Upper lobe of right lung (tissue), 1 donor: ENCODE measurements at places on chromosomes 5 and 9. TPM values are rescaled to one million over a fixed set of nuclear protein-coding genes. Genes with fewer than 3 reads are reported as not detected.

DNA sequence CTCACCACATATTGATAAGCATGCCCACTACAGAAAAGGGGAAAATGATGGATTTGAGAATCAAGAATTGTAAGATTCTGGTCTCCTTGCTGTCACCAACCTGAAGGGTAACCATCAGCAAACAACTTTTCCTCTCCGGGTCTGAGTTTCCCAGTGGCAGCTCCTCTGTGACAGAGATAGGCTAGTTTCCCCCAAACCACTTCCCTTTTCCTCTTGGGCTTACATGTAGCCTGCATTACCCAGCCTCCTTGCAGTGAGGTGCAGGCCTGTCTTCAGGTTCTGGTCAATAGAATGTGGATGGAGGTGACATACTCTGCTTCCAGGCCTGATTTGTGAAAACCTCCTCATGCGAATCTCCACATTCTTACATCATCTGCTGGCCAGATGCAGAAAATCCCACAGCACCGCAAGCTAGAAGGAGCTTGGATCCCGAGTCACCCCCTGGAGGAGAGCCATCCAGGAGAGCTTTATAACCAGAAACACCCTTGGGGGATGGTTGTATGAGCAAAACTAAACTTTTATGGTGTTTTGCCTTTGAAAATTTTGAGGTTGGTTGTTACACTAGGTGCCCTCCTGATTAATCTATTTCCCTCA is 206.1 kb downstream of the RGS3 start:
- no peak for DNase-seq

DNA sequence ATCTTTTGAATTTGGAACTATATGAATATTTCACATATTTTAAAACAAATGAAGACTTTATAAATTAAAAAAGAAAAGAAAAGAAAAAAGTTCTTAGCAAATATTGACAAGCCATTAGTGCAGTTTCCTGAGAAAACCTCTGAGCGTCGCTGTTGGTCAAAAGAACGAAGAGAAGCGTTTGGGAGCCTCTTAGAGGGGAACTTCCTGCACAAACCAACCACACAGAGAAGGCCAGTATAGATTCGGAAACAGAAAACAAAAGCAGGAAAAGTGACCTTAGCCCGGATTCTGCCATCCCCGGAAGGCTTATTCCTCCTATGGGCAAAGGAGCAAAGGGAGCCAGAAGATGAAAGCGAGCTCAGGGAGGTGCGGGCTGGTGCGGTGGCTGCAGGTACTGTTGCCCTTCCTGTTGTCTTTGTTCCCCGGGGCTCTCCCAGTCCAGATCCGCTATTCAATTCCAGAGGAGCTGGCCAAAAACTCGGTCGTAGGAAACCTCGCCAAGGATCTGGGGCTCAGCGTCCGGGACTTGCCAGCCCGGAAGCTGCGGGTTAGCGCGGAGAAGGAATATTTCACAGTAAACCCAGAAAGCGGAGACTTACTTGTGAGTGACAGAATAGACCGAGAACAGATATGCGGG is at the start of gene PCDHGB2:
Gene PCDHGB2 (plus strand): TSS at position 205 of the 637 bp plus-strand sequence. CDS start 142 bp downstream, at position 347.
- no peak for DNase-seq

- no peak for DNase-seq
These were observed 2.2 kb downstream of the NR6A1 start for GRCh38 chr9:124768750-124769548.

GRCh38 chr5:65451436-65451835 is 30.3 kb downstream of the ADAMTS6 start:
- DNase-seq, result no peak

- no peak for DNase-seq
These were observed 81.8 kb downstream of the NLN start for GRCh38 chr5:65803699-65804391.

DNA sequence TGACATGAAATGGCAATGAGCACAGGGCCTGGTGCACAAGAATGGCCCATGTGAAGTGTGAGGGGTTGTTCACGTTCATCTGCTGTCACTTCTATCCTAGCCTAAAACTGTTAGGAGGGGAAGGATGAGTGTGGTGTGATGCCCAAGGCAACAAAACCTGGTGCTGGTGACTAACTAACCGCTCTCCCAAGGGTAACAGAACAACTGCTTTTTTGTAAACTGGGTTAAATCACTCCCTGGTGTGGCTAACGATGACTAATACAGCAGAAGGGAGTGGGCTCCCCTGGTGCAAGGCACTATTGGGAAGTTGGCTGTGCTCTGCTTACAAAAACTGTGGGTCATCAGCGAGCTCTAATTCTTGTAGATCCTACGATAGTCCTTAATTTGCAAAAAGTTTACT is 103.2 kb upstream of the VCAN start:
- DNase-seq, result no peak

DNA sequence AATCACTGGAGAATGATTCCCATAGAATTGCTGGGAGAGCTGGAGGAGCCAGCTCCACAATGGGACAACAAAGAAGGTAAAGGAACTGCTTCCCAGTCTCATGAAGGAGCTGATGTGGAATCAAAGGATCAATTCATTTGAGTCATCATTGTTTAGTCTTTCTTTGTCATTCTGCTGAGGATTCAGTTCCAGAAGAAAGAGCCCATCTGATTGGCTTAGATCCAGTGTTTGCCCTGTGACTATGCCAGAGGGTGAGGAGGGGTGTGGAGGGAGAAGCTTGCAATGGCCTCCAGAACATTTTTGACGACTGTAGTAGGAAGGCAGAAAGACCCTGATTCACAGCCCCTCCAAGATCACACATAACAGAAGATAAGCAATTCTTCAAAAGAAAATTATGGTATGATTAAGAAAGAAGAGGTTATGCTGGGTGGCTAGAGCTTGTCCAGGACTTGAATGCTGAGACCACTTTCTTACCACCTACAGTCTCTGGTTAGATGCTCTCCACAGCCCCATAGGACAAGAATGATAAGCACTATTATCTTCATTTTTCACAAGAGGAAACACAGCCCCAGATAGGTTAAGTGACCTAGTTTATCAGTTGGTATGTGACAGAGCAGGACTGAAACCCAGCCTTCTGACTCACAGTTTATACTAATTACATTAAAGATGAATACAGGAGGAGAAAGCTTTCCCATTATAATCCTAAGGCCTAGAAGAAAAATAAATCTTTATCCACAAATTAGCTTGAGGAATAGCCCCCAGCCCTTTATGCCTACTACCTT is 363.1 kb downstream of the PRELID2 start:
- no peak for DNase-seq

DNA sequence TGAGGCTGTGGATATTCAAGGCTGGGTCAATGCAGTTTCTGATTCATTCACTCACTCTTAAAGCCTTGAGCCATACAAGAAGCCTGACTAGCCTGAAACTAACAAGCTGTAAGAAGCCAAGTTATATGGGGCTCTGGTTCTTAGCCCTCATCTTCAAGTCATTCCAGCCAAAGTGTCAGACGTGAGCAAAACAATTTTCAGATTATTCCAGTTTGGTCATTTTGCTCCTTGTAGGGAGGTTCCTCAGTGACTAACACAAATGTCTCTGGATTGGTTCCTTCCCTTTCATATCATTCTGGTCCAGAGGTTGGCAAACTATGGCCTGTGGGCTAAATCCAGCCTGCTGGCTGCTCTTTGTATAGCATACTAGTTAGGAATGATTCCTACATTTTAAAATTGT is 12.5 kb upstream of the SHOC1 start:
- no peak for DNase-seq

DNA sequence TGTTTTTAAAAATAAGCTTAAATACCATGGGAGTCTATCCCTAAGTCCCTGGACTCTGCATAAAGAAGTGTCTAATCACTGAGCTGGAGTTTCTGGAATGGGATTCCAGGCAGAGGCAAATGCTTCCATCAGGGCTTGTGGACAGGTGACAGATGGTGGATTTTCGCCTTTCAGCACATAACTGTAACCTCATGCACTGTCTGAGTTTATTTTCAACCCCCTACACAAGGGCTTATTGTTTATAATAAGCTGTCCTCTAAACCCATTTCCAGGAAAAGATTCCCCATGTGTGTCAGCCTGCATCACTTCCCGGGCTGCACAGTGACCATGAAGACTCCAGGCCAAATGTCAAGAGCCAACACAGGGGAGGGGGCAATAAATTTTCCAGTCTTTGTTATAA is 264.0 kb downstream of the PIK3R1 start:
- no peak for DNase-seq

DNA sequence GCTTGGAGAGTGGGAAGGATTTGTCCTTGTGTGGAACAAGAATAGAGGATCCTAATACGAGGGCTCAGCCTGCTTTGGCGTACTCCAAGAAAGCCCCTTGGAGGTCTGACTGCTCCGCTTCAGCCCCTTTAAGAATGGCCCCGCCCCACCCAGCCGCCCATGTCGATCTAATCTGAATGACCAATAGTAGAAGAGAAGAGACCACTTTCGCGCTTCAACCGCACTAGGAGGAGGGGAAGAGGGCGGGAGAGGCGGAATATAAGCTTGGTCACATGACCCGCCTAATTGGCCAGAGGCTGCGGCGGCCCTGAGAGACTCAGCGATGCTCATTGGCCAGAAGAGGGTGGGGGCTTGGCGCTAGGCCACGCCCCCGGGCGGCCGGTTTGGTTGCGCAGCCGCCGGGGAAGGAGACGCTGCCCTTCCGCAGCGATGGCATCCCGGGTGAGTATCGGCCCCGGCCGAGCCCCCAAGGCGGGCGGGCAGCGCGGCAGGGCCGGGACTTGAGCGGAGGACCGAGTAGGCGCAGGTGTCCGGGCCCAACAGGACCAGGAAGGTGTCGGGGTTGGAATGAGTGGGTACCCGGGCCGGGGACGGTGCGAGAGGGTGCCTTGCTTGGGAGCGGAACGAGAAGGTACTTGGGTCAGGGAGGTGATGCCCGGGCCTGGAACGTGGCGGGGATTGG is at the start of gene MIGA2:
Gene MIGA2 (plus strand): TSS at position 386 of the 682 bp plus-strand sequence. CDS start 3,969 bp downstream, outside the sequence.
- DNase-seq, result peak; percentile 97

- no peak for DNase-seq
These were observed 312.5 kb upstream of the PTGER4 start for GRCh38 chr5:40367255-40367654.

DNA sequence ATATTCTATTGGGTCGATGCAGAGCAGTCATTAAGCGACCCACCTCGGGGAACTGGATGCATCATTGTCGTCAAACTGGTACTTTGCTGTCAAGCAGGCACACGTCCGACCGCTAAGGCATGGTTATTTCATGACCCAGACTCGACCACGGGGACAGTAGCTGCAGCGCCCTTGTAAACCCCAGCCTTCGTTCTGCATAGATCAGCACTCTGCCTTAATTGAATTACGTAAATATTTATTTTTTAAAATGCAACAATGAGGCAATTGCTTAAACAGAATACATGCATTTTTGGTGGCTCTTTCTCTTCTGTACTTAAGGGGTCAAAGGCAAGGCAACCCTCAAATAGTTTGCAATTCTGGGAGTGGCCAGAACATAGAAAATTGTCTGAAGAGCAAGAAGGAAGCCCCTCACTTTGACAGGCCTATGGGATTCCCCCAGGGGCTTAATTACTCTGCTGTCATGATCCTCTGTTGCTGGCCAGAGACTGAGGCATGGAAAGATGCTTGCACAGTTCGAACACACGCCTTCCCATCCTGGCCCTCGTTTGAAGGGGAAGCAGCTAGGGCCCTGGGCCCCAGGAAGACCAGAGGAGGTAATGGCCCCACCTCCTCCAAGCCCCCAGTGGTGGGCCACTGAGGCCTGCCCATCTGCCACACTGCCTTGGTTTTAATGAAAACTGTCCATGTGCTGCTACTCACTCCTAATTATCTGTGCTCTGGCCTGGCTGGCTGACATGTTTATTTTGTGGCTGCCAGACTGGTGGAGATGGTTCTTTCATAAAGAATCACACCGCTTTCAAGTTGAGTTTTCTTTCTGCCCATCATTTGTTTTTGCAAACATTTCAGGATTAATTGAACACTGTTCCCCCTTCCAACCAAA is 169.7 kb upstream of the MAST4 start:
- DNase-seq, result no peak

GRCh38 chr9:34650816-34651215 is 1.2 kb upstream of the IL11RA start:
- DNase-seq, result no peak

GRCh38 chr5:134547066-134547465 is 21.6 kb downstream of the JADE2 start:
- DNase-seq, result no peak

GRCh38 chr5:75185763-75186162 is 50.9 kb downstream of the ANKRD31 start:
- DNase-seq, result no peak

GRCh38 chr9:98357921-98358535 is 102.6 kb upstream of the TBC1D2 start:
- DNase-seq, result no peak

- no peak for DNase-seq
These were observed 25.8 kb downstream of the TJP2 start for GRCh38 chr9:69199769-69200470.

DNA sequence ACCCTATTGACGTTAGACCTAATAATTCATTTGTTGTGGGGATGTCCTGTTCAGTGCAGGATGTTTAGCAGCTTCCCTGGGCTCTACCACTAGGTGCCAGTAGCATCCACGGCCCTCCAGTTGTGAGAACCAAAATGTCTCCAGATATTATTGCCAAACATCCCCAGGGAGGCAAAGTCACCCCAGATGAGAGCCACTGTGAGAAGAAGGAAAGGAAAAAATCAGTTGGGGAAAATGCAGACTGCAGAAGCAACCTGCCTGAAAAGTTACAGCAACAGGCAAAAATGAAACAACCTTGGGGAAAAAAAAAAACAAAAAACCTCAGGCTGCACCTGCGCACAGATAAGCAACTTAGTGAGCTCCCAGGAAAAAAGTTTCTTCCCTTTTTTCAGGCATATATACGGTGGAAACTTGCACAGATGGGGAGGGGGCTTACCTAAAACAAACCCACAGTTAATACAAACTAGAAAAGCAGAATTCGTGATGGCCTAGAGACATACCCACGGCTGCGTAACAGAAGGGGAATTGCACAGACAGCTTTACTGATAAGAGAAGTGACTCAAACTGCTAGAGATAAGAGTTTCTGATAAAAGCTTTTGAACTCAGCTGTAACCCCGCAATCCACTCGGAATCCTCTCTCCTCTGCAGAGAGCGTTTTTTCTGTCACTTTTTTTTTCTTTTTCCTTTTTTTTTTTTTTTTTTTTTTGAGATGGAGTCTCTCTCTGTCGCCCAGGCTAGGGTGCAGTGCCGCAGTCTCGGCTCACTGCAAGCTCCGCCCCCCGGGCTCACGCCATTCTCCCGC is 29.8 kb upstream of the FBP1 start:
- peak; percentile 79 for DNase-seq

- DNase-seq, result no peak
These were observed 35.1 kb downstream of the BASP1 start for GRCh38 chr5:17252543-17252942.

GRCh38 chr5:101390151-101390908 is 487.2 kb upstream of the ST8SIA4 start:
- DNase-seq, result no peak

GRCh38 chr5:32331217-32331934 is 18.6 kb upstream of the MTMR12 start:
- DNase-seq, result no peak

The FOXD4L5 gene
- total RNA-seq, result 0.41 TPM

The CARTPT gene
- total RNA-seq, result not detected

The AK8 gene
- 0.55 TPM for total RNA-seq

The MARCHF3 gene
- 11.1 TPM for total RNA-seq

The C1QTNF3 gene
- 4.5 TPM for total RNA-seq

The SPARC gene
- total RNA-seq, result 1,248 TPM

The GCNT4 gene
- 2.8 TPM for total RNA-seq

The PCDHGA8 gene
- 1.2 TPM for total RNA-seq

The FBN2 gene
- 0.58 TPM for total RNA-seq

The PRLR gene
- total RNA-seq, result 1.6 TPM

The DEPDC1B gene
- total RNA-seq, result 0.20 TPM

The HCN1 gene
- 0.12 TPM for total RNA-seq

The ST8SIA4 gene
- total RNA-seq, result 17.8 TPM

The GADD45G gene
- 19.8 TPM for total RNA-seq

The GNA14 gene
- 15.7 TPM for total RNA-seq

The MCIDAS gene
- total RNA-seq, result not detected
